ENCODE measurements at places on chromosomes 2 and 18.

DNA sequence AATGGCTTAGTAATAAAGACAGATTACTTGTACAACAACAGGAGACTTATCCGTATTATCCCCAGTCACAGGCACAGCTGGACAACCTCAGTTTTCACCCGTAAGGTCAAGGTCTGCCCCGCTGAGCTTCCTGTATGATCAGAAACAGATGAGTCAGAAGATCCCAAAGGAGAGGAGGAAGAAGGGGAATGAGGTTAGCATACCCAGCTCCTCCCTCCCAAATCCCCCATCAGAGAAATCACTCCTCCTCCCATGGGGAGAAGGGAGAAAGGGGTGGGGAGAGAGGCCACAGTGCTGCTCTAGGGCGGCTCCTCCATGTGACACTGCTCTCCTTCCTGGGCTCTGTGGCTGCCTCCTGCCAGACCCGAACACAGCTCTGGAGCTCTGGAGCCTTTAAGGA lies 53.8 kb upstream of the SPTBN1 start:
- DNase-seq: no peak

GRCh38 chr2:232447091-232447620 lies 8.8 kb upstream of the ALPI start:
- DNase-seq: no peak

GRCh38 chr2:216773072-216773471 lies 77.7 kb upstream of the IGFBP5 start:
- no peak for DNase-seq

DNA sequence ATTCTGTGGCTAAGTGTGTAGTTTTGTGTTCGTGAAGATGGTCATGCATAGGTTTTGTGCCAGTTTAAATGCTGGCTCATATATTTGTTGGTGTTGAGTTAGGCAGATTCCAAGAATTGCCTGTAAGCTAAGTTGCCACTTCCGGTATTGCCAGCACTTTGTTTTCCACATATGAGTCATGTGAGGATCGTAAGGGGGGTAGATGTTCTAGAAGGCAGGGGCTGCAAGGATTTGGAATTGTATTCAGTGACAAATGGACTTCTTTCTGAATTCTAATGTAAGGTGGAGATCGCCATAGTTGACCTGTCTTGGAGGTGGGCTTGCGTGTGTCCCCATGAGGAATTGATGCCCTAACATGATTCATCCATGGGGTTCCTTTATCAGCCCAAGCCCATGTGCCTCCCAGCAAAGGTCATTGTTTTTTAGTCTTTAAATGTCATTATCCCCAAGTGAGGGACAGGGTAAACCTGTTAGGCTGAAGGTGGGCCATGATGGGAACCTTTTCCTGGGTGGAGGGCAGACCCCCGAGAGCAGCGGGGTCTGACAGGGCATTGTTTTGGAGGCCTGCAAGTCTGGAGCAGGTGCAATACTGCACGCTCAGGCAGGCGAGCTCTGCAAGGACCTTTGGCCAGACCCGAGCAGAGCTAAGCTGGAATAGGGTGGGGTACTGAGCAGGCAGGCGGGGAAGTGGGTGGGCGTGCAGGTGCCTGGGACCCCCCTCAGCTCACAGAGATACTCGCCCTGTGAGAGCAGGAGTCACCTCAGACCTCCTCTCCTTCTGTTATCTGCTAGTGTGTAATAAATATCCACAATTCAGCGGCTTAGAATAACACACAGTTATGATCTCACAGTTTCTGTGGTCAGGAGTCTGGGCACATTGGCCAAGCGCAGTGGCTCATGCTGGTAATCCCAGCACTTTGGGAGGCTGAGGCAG lies 77.4 kb downstream of the LRRFIP1 start:
- DNase-seq: no peak

- DNase-seq: no peak
Observed at GRCh38 chr2:199111458-199111857, 346.3 kb downstream of the SATB2 start.

GRCh38 chr2:26580751-26581150 lies 60.4 kb downstream of the CIB4 start:
- no peak for DNase-seq

DNA sequence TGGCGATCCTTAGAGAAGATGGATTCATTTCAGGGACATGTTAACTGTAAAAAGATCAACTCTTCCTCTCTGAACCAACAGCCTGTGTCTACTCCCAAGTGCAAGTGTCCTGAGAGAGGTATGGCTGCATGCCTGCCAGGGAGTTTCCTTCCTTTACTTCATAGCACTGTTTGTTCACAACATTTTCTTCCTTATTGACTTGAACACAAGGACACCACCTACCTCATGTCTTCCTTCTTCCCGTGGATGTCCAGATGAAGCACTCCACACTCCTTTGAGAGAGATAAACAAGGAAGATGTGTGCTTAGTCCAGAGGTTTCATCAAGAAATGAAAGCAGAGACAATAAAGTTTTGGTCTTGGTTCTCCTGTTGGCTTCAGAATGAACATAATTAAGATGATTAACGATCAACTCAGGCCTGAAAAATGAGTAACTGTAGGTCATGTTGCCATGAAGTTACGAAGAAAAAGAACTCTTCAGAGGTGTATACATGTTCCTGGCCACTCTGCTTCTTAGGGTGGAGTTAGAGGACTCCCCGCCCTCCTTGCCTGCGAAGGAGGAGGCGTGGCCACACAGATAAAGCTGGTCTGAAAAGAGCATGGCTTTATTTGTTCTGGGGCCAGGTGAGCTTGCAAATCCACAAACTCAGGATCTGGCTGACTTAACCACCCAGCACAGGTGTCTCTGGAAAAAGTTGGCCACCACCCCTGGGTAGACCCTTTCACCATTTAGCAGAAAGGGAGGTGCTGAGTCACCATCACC lies 155.0 kb upstream of the KCTD1 start:
- no peak for DNase-seq

DNA sequence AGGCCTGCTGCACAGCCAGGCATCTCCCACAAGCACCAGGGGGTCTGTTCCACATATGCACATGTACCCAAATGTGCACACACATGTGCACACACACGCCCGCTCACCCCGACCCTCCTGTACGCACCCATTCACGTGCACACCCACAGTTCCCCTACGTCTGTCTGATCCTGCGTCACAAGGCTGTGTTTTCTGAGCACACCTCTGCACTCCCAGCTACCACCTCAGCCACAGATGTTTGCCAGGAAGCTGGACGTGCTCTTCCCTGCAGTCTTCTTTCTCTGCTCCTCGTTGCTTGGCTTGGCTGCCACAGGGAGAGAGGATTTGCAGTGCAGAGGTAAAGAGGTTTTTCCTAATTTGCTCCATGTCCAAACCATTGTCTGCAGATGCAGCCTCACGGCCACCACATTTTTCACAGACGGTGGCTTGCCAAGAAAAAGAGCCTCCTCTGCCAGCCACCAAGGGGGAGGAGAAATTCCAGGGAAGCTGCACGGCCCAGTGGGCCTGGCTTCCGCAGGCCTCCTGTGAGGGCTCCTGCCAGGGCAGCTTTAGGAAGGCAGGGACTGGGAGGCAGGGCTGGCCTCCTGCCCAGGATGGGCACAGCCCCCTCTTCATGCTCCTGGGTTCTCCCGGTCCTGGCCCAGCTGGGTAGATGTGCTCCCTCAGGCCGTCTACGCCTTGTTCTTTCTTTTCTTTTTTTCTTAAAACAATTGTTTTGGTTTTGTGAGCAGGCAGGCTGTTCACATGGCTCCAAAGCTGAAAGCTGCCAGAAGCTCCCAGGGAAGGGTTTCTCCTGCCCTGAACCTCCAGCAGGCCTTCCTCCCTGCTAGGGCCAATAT lies 29.3 kb upstream of the HS6ST1 start:
- no peak for DNase-seq

DNA sequence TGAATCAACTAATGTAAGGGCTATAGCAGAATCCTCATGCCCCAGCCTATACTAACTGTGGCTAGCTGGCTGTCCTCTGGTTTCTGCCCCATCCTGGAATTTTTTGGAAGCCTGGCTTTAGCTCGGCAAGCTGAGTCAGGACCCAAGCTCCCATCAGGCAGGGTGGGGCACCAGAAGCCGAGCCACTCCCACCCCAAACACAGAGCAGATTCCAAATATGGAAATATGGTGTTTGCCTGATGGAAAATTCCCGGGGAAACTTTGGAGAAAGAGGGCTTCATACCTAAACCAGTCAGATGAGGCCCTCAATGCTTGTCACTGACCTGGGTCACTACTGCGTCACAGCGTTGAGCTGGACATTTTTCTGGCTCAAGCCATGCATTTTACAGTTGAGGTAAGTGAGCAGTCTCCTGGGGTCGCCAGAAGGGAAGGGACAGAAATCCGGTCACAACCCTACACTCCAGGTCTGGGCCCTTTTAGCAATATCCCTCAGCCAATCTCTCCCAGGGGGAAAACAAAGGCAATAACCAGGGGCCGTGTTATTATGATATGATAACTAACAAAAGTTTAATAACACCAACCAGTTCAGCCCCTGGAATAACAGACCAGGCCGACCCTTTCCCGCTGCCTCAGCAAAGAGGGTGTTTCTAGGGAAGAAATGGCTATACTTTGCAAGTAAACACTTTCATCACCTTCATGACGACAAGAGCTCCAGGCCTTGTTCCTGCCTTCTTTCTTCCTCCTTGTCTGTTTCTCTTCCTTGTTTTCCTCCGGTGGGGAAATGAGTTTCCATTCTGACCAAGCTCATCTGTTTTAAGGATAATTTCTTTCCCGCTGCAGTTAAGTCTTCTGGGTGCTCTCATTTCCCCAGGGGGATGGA lies 37.7 kb downstream of the PSD4 start:
- DNase-seq: no peak

- DNase-seq: no peak
Observed at GRCh38 chr2:230602562-230603230, 109.9 kb upstream of the CAB39 start.

DNA sequence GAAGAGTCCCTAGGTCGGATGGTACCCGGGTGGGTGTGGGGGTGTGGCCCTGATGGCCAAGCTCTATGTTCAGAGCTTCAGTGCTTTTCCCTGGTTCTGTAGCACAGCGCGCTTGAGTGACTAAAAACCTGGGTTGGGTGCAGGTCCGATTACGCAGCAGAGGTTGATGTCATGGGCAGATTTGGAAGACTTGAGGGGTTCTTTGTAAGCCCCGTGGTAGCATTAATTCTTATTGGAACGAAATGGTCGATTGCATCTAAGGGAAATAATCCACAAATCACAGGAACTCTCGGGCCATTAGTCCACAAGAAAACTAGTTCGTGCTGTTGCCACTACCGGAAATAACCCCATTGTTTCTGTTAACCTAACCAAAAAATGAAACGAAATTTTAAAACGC lies 9.0 kb downstream of the HOXD8 start:
- DNase-seq: no peak

GRCh38 chr2:31304816-31305215 lies 70.9 kb downstream of the EHD3 start:
- no peak for DNase-seq

DNA sequence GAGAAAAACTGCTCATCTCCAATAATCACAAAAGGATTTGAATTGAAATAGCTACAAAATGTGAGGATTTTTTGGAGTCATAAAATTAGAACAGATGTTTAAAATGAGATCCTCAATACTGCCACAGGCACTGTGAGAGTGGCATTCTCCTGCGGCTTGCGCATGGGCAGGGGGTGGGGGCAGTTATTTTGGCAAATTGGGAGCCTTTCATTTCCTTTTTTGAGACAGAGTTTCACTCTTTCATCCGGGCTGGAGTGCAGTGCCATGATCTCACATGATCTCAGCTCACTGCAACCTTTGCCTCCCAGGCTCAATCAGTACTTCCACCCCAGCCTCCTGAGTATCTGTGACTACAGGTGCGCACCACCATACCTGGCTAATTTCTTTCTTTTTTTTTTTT lies 42.4 kb downstream of the POMC start:
- no peak for DNase-seq

- no peak for DNase-seq
Observed at GRCh38 chr2:2482851-2483250, 151.8 kb upstream of the MYT1L start.

- no peak for DNase-seq
Observed at GRCh38 chr18:60649107-60649506, 276.5 kb upstream of the MC4R start.

- no peak for DNase-seq
Observed at GRCh38 chr2:222160125-222160524, 138.7 kb downstream of the PAX3 start.

DNA sequence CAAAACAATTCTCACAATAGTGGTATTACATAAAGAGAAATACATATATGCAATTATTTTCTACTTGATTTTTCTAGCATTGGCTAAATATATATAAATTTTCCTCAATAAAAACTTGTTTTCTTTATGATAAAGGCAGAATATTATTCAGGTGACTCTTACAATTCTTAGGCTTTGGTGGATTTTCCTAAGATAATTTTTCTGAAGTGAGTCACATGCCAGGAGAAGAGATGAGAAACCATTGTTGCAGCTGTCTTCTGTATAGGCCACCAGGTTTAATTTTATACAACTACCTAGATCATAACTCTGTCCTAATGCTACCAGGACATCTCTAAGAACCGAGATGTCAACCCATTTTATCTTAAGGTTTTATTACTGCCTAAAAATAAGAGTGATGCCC lies 552.4 kb upstream of the CDH2 start:
- DNase-seq: no peak

DNA sequence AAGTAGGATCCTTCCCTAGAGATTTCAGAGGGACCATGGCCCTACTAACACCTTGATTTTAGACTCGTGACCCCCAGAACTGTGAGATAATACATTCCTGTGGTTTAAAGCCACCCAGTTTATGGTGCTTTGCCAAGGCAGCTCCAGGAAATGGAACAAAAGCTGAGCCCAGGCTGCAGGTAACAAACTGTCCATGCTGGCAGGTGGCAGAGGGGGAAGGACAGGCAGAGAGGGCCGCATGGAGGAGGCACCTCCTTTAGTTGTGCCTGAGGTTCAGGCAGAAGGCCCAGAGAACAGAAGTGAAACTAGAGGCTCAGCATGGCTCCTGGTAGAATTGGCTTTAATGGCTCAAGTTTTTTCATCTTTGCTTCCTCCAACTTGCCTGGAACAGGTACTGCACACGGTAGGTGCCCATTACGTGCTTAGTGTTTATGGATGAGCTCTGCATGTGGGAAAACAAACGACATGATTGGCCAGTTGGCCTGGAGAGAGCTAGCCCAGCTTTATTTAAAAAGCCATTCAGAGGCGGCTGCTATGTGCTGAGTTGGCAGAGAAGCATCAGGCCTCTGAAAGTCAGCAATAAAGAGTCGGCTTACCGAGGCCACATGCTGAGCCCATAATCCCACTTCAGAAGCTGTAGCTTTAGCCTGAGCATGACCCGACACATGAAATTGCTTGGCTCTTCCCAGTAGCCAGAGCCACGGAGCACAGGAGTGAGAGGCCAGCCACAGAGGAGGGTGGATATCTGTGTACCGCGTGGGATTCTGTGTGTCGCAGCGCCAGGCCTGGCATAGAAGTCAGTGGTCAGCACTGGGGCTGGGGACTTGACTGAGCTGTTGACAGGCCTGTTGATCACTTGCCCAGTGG lies 36.5 kb downstream of the HS1BP3 start:
- DNase-seq: no peak

DNA sequence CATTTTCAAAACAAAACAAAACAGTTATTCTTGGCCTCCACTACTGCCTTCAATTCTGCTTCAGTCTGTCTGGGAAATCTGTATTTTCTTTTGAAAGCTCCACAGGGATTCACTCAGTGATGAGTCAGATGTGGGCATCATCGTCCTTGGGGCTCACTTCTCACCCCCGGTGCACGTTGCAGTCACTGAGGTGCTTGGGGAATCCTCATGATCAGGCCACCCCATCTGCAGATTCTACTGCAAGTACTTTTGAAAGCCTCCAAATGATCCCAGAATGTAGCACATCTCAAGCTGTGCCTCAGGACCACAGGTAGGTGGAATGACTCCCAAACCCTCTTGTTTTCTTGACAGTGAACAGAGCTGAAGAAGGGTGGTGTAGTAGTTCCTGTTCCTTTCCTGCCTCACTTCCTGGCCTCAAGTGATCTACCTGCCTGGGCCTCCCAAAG lies 34.3 kb downstream of the LPIN2 start:
- DNase-seq: no peak

Measured in NCI-H1417 treated with DMSO at 0.1 percent for 48 hours (cell line).